Retina (tissue), 1 donor: ENCODE measurements at places on chromosomes 11 and 22.

DNA sequence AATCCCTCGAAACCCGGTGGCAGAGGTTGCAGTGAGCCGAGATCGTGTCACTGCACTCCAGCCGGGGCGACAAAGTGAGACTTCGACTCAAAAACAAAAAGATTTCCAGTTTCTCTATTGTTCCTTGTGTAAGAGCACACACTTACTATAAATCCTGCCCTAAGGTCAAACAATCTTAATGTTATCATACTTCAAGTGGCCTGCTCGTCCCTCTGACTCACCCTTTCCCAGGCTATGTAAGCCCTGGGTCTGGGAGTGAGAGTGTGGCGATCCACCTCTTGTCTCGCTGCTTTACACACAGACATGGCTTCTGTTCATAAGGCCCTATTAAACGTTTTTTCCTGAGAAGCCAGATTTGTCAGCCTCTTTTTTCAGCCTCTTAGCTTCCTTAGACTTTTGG lies 24.4 kb upstream of the A4GALT start:
- no peak for DNase-seq

DNA sequence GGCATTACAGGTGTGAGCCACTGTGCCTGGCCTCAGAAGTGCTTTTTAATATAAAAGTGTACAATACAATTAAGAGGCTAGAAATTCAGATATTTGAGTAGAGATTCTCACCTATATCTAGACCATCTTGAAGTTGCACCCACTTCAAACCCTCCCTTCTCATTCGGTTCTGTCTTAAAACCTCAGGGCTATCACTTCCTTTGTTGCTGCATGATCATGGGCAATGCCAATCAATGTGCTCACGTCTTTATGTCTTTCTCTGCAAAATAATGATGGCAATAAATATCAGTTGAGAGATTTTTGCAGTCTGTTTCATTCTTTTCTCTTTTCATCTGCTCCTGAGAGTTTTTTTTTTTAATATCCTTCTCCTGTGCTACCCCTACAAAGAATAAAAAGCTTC lies 9.3 kb upstream of the NUP160 start:
- no peak for DNase-seq

DNA sequence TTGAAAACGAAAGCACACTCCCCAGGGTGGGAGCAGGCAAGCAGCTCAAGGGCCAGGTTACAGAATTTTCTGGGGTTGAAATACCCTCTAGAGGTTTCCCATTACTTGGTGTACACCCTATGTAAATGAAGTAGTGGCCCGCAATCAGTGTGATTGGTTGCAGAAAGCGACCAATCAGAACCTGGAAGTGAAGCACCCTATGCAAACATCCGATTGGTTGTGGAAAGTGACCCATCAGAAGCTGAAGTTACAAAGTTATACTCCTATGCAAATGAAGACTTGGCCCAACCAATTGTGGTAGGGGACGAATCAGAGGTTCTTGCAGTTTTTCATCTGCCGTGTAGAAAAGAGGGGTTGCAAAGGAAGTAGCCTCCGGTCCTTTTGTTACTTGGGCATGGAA lies 19.2 kb downstream of the PRR5 start:
- DNase-seq, result no peak

DNA sequence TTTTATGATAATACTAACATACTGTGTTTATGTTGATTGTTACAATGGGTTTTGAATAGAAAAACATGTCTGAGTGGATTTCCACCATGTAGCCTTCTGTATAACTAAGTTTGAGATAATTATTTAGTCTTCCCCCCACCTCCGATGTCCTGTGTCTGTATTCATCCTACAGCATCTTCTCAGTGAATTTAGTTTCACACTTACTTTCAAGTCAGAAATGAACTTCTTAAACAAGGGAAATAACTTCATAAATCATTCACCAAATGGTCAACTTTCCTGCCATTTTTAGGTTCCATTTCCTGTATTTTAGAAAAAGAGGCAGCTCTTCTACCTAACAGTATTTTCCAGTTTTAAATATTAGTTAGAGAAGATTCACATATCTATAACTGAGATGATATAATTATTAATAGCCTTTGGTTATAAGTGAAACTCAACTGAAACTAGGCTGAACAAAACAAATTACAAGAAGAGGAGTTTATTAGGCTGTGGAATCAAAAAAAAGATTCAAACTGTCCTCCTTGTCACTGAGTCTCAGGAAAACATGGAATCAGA lies 3.5 kb downstream of the OR51B5 start:
- DNase-seq, result no peak

- DNase-seq, result no peak
These were observed 13.0 kb downstream of the RTN4RL2 start for GRCh38 chr11:57473285-57473841.

GRCh38 chr22:30302810-30303138 lies 13.5 kb upstream of the CASTOR1 start:
- DNase-seq, result no peak

DNA sequence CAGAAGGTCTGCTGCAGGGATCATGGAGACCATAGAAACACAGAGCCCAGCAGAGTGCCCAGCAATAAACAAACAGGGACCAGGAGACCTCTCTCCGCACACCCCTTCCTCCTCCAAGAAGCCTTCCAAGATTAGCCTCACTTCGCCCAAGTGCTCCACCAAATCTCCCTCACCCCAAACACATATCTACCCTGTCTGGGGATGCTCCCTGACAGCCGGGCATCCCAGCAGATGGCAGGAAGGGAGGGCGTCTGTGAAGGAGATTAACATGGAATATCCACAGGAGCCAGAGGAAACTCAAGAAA lies 26.5 kb downstream of the ARAP1 start:
- no peak for DNase-seq
